H7 (cell line): ENCODE measurements at places on chromosomes 3 and 15. TPM values are rescaled to one million over a fixed set of nuclear protein-coding genes. Genes with fewer than 3 reads are reported as not detected.
A peak's percentile ranks its signal among the peaks of the same experiment; 100 is the strongest.

DNA sequence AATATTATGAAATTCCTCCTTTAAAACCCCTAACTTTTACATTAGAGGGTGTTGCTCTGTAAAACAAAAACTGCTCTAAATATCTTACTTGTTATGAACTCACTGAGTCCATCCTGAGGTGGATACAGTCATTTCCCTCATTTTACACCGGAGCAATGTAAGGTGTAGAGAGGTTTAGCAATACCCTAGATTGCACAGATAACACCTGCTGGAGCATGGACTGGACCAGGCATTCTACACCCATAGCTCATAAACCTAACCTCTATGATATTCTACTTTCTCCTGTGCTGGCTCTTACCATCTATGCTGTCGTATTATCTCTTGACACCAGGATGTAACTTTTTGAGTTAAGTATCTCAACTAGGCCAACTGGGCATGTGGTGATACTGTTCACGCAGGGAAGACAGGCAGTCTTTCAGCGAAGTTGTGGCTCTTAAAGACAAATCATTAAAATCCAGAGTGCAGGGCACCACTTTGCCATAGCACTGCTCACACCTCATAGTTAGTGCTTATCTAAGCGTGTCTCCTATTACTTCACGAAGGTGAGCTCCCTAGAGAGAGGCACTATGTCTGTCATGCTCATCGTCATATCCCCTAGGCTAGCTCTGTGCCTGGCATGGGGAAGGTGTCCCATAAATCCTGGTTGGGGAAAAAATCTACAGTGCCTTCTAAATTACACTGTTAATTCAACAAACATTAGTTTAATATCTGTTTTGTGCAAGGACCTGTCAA lies 100.1 kb upstream of the SLC2A2 start:
- no peak for DNase-seq

- no peak for DNase-seq
These were observed 35.3 kb upstream of the MRPS22 start for GRCh38 chr3:139308560-139308959.

DNA sequence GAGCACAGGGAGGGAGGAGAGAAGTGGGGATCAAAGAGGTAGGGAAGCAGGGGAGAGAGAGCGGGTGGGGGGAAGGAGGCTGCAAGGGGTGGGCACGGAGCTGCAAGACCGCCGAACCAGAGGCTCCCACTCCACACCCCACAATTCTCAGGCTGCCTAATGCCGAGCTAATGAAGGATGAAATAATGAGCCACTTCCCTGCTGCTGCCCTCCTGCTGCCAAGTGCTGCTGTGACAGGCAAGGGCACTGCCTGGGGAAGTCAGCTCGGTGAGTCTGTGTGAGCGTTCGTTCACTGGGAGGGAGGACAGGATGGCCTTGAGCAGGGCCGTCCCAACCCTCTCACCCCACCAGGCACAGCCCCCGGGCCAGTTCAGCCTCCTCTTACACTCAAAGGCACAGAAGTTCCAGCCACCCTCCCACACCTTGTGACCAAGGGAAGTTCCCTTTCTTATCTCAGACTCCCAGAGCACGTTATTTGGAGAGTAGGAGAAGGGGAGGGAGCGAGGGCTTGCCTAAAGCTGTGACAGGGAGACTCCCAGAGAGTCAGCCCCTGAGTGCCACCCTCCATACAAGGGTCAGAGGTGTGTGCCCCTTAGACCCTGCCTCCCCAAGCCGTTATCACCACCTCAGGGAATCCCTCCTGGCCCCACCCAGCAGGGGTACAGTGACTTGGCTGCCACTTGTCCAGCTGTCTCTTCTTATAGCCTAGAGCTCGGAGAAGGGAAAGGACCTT lies 12.4 kb downstream of the GLYCTK start:
- peak; percentile 85 for DNase-seq

- DNase-seq, result no peak
These were observed 28.3 kb downstream of the FOXL2NB start for GRCh38 chr3:138975351-138975750.

TUSC7 gene
- total RNA-seq, result not detected in 2 replicates

TMEM45A gene
- total RNA-seq, result 3.8 and 4.8 TPM in 2 replicates
